Activated CD8-positive, alpha-beta memory T cell treated with anti-CD3 and anti-CD28 coated beads for 1 hour (primary cell): ENCODE measurements at places on chromosomes 5 and 9.
A peak's percentile ranks its signal among the peaks of the same experiment; 100 is the strongest.

DNA sequence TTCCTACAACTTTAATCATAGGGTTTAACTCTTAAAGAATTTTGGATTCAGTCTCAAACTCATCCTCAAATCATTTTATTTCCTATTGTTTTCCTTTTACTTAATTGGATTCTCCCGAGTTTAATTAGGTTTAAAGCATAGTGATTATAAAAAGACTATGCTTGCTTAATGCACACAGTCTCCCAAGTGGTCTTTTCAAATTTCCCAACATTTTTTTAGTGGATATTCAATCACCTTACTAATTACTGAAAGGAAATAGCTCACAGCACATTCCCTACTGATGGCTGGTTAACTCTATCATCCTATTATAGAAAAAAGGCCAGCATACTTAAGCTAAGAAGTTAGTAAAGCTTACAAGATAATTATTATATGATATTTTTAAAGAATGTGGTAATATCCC is 170.6 kb downstream of the PRDM9 start:
- DNase-seq = no peak

DNA sequence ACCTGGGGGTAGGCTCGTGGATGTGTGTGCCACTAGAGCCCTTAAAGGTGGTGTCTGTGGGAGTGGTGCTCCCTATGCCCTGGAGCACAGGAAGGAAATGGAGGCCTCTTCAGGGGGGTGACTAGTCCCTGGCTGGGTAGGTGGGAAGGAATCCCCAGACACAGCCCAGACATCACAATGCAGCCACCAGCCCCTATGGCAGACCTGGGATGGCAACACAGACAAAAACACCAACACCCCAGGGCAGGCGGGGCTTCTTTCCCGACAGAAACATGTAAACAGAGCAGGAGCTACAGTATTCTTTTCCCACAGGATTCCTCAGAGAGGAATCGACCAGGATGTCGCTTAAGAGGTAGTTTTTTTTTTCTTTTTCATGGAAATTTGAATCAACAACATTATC is 10.4 kb upstream of the NR5A1 start:
- no peak for DNase-seq

- no peak for DNase-seq
Measured at GRCh38 chr5:173294673-173295320, 33.4 kb downstream of the STC2 start.

- no peak for DNase-seq
Measured at GRCh38 chr5:154097031-154097430, 58.3 kb downstream of the MFAP3 start.

GRCh38 chr5:158731014-158731413 is 368.7 kb downstream of the EBF1 start:
- DNase-seq = no peak

GRCh38 chr9:137113385-137114159 is 961 bp downstream of the DPP7 start:
- DNase-seq = no peak

DNA sequence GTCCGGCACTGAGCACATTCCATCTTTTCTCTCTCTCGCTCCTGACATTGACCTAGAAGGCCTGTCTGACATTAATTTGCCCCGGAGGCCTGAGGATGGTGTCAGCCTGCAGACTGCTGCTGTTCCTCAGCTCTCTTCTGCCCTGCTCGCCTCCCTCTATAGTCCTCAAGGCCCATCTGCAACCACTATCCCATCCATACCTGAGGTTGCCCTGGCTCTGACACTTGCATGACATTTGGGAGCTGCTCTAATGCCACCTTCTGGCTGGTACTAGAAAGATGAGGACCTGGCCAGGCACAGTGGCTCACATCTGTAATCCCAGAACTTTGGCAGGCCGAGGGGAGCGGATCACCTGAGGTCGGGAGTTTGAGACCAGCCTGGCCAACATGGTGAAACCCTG is 38.6 kb upstream of the GGTA1 start:
- DNase-seq = no peak

GRCh38 chr5:74275171-74275992 is 365.1 kb downstream of the ENC1 start:
- DNase-seq = no peak

- DNase-seq = no peak
Measured at GRCh38 chr9:115226152-115226551, 108.2 kb upstream of the TNC start.

DNA sequence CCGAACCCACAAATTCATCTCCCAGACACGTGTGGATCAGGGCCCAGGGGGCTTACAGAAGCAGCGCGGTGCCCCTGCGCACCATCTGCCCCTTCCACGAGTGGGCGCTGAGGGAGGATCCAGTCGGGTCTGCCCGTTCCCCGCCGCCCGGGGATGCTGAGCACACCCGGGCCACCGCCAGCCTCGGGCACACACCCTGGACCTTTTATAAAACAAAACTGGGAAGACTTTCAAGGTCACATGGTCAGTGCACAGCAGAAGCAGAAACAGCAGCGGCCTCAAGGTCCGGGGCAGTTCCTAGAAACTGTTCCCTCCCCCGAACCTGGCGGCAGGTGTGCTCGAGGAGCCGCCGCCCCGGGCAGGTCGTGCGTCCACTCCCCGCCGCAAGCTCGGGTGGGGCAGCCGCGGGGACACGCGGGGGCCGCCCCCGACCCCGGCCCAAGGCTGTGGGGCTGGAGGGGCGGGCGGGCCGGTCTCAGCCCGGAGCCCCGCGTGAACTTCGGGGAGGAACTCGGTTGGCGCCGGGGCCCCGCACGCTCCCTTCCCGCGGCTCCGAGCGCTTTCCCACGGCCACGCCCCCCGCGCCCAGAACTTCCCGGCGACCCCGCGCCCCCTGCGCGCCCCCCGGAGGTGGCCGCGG is 633 bp upstream of the PPP1R26 start:
- no peak for DNase-seq

GRCh38 chr5:95956021-95956899 is 5.4 kb downstream of the ELL2 start:
- DNase-seq = no peak

- DNase-seq = no peak
Measured at GRCh38 chr9:91220491-91221135, 141.1 kb downstream of the AUH start.

- DNase-seq = no peak
Measured at GRCh38 chr9:29548436-29548835, 1975.2 kb upstream of the C9orf72 start.

GRCh38 chr9:137423514-137424291 is 510 bp downstream of the NOXA1 start:
- DNase-seq = no peak

DNA sequence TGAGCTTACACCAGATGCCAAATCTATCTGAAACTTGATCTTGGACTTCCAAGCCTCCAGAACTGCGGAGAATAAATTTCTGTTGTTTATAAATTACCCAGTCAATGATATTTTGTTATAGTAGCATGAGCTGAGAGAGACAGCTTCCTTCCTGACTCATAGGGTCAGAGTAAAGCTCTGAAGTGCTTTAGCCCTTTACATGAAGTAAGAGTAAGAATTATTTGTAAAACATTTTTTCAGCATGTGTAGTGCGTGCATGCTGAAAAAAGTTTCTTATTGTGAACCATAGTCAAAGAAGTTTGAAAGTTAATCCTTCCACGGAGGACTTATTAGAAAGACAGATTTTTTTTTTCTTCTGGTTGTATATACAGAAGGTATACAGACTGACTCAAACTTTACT is 172.4 kb downstream of the DMRT2 start:
- DNase-seq = no peak

- no peak for DNase-seq
Measured at GRCh38 chr5:39891376-39891775, 466.6 kb upstream of the DAB2 start.

GRCh38 chr5:83645936-83646335 is 74.7 kb downstream of the HAPLN1 start:
- no peak for DNase-seq

DNA sequence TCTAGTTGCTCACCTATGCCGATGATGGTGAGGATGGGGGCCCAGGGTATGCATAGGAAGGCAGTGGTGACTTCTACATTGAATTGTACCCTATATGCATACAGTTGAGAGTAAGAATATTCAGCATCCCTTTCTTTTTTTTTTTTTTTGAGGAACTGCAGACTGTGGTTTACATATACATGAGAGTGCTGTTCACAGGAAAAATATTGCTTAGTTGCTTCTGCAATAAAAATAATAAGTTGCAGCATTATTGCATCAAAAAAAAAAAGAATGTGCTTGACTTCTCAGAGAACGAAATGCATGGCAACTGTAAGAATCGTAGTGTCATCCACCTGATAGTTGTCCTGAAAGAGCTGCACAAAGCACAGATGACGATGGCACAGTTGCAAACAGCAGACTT is 52.8 kb downstream of the PTCD2 start:
- no peak for DNase-seq

- peak; percentile 63 for DNase-seq
Measured at GRCh38 chr5:442335-443238, at the start of gene EXOC3. TSS of gene EXOC3 (plus strand) at chr5:443176. CDS start at chr5:446206, 3,030 bp downstream.

DNA sequence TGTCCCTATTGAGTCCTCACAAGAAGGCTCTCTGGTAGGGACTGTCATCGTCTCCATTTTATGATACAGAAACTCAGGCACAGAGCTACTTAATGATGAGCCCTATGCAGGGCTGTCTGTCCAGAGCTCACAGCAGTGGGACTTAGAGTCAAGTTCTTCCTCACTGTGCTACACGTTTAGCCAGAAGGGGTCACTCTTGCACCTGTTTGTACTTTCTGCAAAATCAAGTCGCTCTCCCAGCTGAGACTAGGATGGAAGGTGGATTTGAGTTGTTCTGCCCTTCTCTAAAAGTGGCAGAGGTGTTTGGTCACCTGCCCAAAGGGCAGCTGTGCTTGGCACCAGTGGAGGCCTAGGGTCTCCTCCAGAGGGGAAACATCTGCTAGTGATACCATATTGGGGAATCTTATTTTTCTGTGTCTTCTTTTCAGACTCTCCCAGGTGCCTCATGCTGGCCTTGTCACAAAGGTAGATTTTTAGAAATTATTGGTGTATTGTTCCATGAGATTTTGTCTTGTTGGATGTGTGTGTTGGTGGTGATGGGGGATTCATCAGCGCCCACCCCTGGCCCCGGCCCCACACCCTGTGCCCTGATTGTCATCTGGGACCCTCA is 104.2 kb downstream of the PPARGC1B start:
- DNase-seq = no peak

GRCh38 chr5:146745931-146746577 is 132.5 kb downstream of the PPP2R2B start:
- DNase-seq = no peak
